Cardiac fibroblast (primary cell): ENCODE measurements at places on chromosomes 2 and 18.
A peak's percentile ranks its signal among the peaks of the same experiment; 100 is the strongest.

DNA sequence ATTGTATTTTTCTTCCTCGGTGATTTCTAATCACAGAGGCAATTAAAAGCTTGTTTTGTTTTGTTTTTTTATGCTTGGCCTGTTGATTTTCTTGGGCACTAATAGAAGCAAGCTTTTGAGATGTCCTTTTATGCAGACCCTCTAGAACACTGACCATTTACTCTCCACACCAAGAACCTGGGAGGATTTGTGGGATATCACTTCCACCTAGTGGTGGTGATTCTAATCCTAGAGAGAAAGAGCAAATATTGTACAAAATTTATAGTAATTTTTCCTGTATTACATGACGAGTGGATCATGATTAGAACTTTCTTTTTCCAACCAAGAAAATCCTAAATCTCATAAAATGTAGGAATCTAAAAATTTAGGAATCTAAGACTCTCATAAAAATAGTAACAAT, 23.4 kb downstream of the NEMP2 start:
- DNase-seq: peak; percentile 64

- DNase-seq: peak; percentile 18
Measured at GRCh38 chr2:119544939-119545475, 758 bp downstream of the CFAP221 start.

GRCh38 chr18:55764386-55764785, 176.4 kb upstream of the TCF4 start:
- no peak for DNase-seq

DNA sequence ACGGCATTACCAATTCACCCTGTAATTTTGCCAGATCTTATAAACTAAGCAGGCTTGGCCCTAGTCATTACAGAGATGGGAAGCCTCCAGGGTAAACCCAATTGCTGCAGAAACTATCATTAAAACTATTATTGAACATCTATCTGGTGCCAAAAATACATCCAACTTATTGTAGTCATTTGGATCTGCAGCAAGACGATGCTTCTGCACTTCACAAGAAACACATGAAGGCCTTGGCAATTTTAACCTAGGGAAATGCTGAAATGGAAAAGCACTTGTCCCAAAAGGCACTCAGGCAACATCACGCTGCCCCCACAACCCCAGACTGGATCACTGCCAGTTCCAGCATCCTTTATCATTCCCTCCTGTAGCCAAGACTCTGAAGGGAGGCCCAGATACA, 85.3 kb upstream of the ACVR2A start:
- DNase-seq: no peak

GRCh38 chr2:196845371-196845770, 36.2 kb upstream of the C2orf66 start:
- no peak for DNase-seq

DNA sequence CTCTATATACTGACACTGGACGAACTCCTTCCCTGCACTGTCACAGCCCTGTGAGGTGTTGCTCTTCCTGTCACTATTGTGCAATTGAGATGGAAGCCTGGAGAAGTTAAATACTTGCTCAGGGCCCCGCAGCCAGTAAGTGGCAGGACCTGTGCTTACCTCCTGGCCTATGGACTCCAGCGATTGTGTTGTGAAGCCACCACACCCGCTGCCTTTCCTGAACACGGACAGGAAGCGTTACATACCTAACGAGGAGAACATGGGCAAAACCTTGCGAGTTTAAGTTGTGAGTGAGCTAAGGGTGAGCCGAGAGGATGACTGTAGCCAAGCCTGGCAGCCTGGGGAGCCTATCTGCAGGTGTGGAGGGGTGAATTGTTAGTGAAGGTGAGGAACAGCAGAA, 26.1 kb downstream of the RAB31 start:
- DNase-seq: no peak

DNA sequence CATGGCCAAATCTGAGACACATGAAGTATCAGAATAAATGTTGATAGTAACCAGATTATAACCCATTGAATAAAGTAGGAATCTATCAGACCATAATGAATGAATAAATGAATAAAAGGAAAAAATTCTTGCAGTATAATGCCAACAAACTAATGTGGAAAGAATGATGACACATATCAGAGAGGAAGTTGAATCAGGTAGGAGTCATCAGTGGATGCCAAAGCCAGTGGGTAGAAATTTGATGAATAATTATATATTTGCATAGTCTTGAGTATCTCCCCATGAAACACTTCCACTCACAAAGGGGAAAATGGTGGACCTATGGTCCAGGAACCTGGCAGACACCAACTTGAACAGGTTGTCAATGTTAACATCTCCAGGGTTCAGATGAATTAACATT, 68.6 kb downstream of the GALNT3 start:
- peak; percentile 87 for DNase-seq

DNA sequence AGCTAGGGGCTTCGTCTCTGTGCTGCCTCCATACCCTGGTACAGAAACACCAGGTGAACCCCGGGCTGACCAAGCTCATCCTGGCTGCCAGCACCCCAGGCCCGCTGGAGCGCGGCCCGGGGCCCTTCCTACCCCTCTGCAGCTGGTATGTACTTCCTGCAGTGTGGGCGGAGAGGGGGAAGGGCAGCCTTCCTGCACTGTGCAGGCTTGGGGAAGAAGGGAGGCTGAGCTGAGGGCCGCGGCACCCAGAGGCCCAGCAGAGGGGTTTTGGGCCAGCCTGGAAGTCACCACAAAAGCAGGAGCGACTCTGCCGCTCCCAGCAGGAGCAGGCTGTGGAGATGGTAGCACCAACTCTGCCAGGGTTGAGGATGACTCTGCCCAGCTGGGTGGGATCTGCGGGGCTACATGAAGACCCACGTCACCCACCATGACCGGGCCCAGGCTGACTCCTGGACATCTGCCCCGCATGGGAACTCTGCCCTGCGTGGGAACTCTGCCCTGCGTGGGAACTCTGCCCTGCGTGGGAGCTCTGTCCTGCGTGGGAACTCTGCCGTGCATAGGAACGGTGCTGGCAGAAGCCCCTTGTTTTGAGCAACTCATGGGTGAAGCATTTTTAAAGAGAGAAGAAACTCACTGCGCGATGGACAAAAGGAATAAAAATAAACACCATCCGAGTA, 273.3 kb downstream of the NDUFA10 start:
- DNase-seq: no peak

GRCh38 chr2:69817729-69818501, 11.5 kb upstream of the GMCL1 start:
- DNase-seq: peak; percentile 61

- no peak for DNase-seq
Measured at GRCh38 chr2:168097431-168097830, 150.0 kb downstream of the STK39 start.

- DNase-seq: no peak
Measured at GRCh38 chr18:42288129-42288528, 333.1 kb downstream of the PIK3C3 start.

DNA sequence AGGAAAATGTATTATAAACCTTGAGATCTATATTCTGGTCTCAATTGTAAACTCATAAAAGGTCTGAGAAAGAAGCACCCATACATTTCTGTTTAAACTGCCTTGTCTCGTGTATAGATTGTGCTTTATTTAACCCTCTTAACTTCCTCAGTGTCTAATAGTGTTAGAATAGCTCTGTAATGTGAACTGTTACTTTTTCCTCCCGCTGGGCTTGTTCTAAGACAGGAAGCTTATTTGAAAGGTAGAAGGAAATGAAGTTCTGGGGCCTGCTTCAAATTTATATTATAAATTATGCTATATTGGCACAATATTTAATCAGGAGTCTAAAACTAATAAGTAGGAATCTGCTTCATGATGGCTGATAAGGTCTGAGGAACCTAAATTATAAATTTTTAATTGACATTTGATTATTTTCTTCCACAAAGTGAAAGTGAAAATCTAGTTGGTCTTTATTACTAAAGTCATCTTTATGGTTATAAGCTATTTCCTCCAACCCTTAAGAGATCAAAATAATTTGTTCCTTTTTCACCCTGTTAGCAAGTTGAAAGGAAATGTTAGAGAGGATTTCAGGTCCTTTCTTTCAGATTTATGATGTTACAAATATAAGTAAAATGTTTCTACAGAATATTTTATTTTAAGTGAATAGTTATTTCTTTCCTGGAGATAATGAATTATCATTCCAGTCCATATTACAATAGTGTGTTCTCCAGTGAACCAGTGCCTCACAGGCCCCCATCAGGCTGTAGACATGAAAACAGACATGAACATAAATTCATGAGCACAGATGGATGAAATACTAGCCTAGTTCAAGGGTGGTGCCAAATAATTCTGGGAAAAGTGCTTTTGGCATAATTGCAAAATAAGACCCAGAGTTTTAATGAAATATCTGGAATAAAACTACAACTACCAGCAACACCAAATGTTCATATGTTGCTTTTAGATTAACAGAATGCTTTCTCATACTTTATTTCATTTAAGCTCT, 7.9 kb downstream of the MFSD6 start:
- DNase-seq: peak; percentile 6

DNA sequence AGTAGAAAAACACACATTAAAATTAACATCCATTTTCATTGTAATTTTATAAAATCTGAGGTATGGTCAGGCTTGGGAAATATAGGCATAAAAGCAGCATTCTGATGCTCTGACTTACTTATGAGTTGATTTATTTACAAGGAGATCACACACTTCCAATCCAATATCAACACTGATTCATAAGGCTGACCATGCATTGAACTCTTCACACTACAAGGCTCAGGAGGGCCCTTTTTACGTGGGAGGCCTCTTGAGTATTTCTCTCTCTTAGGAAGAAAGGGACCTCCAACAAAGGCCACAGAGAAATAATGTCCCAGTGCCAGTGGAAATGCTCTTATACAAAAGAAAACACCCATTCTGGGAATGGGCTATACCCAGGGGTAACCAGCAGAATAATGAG, 222.8 kb downstream of the NAPG start:
- no peak for DNase-seq

DNA sequence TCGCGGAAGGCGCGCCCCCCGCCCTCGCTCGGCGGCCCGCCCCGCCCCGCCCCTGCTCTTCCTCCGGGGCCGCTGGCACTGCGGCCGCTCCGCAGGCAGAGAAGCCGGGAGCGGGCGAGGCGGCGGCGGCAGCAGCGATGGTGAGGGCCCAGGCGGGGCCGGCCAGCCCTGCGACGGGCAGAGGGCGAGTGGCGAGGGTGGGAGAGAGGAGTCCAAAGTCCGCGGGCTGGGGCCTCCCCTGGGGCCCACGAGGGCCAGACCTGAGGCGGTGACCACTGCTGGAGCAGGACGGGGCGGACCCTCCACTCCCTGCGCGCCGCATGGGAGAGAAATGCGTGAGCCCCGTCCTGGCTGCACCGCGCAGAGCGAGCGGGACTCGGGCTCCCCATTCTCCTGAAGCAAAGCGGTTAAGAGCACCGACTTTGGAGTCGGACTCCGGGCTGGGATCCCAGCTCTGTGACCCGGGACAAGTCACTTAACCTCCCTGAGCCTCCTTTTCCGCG, at the start of gene VAMP5:
Gene VAMP5, plus strand, starts transcription at position 78 of the 503 bp plus-strand sequence. Its CDS starts 60 bp downstream, at position 138.
- peak; percentile 22 for DNase-seq

DNA sequence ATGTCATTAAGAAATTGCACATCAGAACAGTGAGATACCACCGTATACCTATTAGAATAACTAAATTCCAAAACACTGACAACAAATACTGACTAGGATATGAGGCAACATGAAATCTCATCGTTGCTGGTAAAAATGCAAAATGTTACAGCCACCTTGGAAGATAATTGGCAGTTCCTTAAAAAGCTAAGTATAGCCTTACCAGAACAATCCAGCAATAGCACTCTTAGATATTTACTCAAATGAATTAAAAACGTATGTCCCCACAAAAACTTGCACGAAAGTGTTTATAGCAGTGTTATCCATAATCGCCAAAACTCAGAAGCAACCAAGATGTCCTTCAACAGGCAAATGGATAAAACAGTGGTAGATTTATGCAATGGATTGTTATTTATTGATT, 241.7 kb downstream of the EPHA4 start:
- no peak for DNase-seq

GRCh38 chr18:65955747-65956146, 204.9 kb downstream of the CDH7 start:
- no peak for DNase-seq

GRCh38 chr2:48195169-48195568, 288.9 kb upstream of the FBXO11 start:
- no peak for DNase-seq

DNA sequence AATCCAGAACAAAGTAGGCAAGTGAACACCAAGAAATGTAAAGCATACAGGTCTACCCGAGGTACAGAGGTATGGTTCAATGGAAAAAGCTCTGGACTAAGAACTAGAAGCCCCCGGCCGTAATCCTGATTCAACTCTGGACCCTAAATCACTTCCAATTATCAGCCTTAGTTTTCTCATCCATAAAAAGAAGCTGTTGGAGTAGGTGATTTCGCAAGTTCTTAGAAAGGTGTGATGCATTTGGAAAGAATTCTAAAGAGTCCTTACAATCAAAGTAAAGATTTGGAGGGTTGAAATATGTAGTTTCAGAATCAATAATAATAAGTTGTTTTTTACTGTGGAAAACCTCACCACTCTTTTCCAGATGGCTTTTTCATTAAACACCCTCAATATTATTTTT, 622.1 kb upstream of the ID2 start:
- no peak for DNase-seq

DNA sequence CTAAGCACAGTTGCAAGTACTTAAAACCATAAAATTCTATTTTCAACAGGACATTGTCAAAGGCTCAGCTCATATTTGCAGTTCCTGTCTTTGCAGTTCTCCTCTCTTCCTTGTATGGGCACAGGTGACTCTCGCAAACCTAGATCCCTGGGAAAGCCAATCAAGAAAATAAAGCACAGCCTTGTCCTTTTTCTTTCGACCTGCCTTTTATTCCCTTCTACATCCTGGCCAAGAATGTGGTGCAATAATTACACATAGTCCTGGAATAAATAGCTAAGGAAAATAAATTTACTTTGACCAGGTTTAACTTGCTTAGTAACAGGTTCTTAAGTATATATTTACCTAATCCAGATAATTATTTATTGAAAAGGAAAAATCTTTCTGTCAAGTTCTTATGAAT, 20.2 kb downstream of the ATG16L1 start:
- DNase-seq: no peak

DNA sequence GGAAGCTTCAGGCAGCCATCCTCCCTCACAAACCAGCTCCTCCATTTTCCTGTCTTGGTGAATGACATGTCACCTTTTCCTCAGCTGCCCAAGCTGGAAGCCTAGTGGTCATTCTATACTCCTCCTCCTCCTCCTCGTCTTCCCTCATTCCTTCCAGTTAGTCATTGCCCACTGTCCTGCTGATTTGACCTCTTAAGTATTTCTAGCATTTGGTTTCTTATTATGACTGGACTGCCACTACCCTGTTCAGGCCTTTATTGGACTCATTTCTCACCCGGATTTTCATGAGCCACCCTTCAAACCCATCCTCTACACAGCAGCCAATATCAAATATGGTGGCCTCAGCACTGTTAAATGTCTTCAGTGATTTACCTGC, 21.9 kb upstream of the MGAT5 start:
- no peak for DNase-seq

DNA sequence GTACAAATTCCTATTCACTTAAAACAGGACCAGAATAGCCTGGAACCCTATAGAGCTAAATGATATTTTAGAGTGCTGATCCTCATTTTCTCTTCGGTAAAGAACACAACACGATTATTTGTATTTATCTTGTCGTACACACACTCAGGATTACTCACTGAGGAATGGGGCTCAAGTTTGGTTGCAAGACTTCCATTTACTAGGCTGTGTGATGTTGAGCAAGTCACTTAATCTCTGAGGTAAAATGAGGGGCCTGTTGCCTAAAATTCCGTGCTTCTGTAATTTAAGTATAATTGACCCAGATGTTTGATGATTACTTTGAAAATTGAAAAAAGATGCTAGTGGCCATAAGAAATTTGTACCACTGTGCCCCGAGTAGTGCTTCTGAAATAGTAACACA, 42.6 kb upstream of the MAP4K3 start:
- DNase-seq: no peak

GRCh38 chr2:185063761-185064160, 465.4 kb downstream of the ZNF804A start:
- no peak for DNase-seq

- DNase-seq: no peak
Measured at GRCh38 chr2:239321596-239322415, 79.0 kb downstream of the HDAC4 start.
